ENCODE measurements at places on chromosomes 1 and 21.

- DNase-seq, result no peak
These were observed 31.7 kb downstream of the EIF2D start for GRCh38 chr1:206580438-206581113.

- DNase-seq, result no peak
These were observed 544.3 kb downstream of the KCNT2 start for GRCh38 chr1:196063952-196064351.

- DNase-seq, result no peak
These were observed 7.3 kb downstream of the TMCO4 start for GRCh38 chr1:19792237-19793002.

GRCh38 chr1:235783148-235783776 is 83.4 kb downstream of the LYST start:
- peak; percentile 63 for DNase-seq

DNA sequence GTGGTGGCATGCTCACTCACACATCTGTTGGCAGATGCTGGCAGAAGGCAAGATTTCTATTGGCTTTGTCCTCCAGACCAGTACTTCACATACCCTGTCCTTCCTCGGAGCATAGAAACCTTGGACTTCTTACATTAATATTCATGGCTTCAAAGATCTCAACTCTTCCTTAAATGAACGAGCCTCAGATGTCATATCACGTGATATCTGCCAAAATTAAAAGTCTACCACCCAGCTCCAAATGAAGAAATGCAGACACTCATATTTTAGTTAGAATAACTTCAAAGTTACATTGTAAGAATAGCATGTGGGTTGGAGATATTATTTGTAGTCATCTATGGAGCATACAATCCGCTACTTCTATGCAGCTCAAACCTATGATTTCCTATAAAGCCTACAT is 1994.9 kb downstream of the NCAM2 start:
- DNase-seq, result no peak

DNA sequence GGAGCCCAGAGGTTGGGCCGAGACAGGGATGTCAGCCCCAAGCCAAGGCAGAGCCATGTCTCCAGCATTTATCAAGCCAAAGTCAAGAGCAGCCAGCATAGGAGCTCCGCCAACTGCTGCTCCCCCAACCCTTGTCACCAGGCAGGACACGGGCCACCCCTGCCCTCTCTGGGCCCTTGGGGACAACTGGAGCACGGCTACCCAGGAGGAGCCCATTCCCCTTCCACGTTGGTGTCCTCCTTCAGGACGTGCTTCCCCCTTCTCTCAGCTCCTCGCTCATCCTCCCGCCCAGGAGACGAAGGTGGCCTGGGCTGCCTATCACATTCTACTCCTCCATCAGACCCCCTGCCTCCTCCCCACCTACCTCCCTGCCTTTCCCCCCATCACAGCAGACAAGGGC is 19.9 kb upstream of the PEF1 start:
- no peak for DNase-seq

DNA sequence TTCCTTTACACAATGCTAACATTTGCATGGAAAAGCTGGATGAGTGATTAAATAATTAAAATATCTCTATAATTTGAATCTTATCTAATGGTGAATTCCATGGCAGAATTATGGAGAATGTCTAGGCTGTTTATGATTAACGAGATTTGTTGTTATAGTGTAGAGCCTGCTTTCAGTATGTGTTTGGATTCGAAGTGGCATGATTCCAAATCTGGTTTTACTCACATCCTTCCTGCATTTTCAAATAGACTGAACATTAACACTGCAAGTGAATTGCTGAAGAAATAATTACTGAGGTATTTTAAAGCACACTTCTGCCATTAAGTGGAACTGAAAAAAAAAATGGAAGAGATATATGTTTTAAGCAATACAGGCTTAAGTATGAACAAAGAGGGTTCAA is 5.1 kb upstream of the NEK7 start:
- DNase-seq, result peak; percentile 39
